ENCODE measurements at places on chromosomes 13 and 19. TPM values are rescaled to one million over a fixed set of nuclear protein-coding genes. Genes with fewer than 3 reads are reported as not detected.

- no peak for DNase-seq
These were observed 7.9 kb upstream of the CYSLTR2 start for GRCh38 chr13:48645845-48646244.

DNA sequence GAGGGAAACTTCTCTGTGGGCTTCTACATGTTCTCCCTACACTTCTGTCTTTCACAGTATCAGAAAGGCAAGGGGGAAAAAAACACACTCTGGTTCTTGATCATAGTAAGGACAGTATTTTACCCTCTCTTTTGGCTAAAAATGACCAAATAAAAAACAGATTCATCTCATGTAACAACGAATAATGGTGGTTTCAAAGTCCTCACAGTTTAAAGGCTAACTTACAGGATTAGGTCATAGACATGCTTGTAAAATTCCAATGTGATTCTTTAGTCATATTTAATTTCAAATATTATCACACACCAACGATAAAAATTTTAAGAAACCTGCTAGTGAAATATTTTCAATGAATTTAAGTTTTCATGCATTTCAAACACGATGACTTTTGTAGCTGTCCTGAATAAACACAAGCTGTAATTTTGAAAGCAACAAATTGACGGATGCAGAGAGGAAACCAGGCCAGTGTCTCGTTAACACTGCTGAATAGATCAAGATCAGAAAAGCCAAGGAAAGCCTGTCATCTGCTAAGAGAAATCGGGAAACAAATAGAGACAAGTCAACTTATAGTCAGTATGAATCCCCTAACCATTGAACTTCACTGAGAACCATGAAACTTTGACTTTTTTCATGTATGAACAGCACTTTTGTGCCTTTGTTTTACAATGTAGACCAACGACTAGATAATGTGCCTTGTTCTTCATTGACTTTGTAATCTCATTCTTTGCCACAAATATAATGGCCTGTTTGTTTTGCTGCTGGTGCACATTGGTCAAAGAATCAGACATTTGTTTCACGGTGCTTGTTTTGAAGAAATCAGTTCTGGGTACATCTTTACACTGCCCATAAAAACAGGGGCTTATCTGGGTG lies 22.0 kb downstream of the MBNL2 start:
- no peak for DNase-seq

DNA sequence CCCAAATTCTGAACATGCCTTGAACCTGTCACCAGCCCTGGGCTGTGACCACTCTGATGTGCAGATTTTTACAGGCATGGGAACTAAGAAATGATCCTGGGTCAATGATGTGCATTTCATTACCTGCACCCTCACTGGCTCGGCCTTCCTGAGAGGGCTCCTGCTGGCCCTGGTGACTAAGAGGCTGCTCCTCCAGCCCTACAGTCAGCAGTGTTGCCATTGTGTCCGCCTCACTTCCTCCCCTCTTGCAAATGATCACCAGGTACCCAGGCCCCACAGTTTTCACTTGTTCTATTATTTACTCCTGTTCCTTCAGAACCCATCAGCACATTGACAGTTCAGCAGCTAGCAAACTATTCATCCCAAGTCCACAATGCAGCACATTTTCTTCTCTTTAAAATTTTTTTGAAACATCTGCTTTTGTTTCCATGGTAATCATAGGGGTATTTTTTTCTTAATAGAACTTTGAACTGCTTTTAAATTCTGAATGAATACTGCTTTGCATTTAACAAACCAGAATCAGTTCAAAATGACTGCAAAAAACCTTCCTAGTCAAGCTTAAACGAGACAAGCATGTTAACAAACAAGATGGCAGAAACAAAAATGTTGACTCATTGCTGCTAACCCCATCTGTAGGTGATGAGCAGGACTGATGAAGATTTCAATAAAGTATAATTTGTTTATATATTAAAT lies 29.3 kb downstream of the STARD13 start:
- DNase-seq = no peak

Gene ATP8A2
- polyA plus RNA-seq = 9.0 TPM

DNA sequence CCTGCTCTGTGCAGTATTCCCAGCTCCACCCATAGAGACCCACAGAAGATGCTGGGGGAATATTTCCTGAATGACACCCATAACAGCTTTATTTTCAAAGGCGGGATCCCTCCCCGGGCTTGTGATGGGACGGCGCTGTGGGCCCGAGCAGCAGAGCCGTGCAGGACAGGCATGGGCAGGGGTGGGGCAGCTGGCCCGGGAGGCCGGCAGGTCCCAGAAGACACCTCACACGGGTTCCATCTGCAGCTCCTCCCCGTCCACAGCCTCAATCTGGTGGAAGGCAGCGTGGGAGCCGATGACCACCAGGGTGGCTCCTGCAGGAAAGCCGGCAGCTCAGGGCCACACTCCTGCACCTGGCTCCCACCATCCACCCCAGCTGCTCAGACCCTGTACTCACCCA lies 2.5 kb downstream of the RABAC1 start:
- DNase-seq = no peak

DNA sequence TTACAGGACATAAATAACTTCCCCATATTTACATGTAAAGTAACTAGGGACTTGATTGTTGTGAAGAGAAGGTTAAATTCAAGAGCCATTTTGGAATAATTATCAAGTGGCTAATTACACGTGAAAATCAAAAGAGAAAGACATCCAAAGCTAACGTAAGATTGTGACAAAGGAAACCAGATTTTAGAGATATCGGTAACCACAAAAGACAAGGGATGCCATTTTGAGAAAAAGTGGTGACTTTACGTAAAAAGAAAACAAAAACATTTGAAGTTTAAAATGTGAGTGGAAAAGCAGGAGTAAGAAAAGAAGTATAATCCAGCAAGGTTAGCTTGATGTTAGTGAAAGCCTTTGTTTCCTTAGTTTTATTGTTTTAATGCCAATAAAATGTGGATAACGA lies 10.9 kb upstream of the VWA8 start:
- no peak for DNase-seq

GRCh38 chr13:44792096-44792495 lies 197.2 kb downstream of the NUFIP1 start:
- no peak for DNase-seq

DNA sequence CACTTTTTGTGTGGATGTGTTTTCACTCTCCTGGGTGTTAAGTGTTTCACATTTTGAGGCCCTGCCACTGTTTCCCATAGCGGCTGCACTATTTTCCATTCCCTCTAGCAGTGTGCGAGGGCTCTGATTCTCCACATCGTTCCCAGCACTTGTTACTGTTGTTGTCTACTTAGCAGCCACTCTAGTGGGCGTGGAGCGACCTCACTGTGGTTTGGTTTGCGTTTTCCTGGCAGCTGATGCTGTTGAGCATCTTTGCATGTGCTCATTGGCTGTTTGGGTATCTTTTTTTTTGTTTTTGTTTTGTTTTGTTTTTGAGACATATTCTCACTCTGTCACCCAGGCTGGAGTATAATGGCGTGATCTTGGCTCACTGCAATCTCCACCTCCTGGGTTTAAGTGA lies 14.4 kb downstream of the NAXD start:
- no peak for DNase-seq

Gene SLC5A5
- 0.09 TPM for polyA plus RNA-seq

- no peak for DNase-seq
These were observed 484 bp downstream of the IL11 start for GRCh38 chr19:55369653-55370304.

GRCh38 chr13:94204946-94205345 lies 274.5 kb downstream of the DCT start:
- no peak for DNase-seq

DNA sequence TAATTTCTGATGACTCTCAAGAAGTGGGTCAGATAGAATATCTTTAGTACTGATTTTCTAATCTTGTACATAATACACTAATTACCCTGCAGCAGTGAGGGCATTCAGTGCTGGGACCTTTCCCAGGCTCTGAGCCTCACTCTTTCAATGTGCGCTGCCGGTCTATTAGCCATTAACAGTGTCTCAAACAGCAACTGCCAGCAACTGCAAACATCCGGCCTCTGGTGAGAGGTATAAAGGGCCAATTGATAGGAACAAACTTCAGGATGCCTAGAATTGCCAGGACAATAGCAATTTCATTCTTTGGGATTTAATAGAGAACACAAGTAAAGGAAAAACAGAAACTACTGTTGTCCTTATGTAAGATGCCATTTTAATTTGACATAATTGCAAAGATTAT lies 604.4 kb upstream of the SPRY2 start:
- peak; percentile 21 for DNase-seq

- no peak for DNase-seq
These were observed 36.2 kb downstream of the SLAIN1 start for GRCh38 chr13:77733674-77734073.

- DNase-seq = no peak
These were observed 9.5 kb downstream of the NALCN start for GRCh38 chr13:101406791-101407190.

- DNase-seq = no peak
These were observed 183.8 kb upstream of the HTR2A start for GRCh38 chr13:47080621-47081020.

Gene LMTK3
- 3.3 TPM for polyA plus RNA-seq

DNA sequence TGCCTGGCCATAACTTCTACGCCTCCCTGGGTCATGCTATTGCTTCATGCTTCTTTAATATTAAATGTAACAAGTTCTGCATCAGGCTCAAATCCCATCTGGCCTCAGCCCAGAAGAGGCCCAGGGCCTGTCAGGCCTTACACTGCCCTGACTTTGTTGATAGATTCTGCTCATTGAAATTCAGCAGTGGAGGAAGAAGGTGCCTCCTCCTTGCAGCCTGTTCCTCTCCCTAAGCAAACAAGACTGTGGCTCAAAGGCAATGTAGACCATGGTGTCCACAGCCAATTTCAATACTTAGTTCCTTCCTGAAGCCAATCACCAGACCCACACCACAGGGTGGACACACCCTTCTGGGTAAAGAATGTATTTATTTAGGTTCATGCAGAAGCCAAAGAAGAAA lies 59.4 kb downstream of the LACC1 start:
- no peak for DNase-seq

Gene NAPSA
- 22.3 TPM for polyA plus RNA-seq

GRCh38 chr19:46967578-46968032 lies 52.0 kb upstream of the NPAS1 start:
- DNase-seq = no peak

- DNase-seq = no peak
These were observed 16.8 kb upstream of the IGSF23 start for GRCh38 chr19:44596428-44597130.
